C1 segment of cervical spinal cord (tissue), 14 donors: ENCODE measurements at places on chromosomes 11 and 22.

- no peak for DNase-seq
These were observed 6.3 kb upstream of the SH3BP1 start for GRCh38 chr22:37633089-37633624.

DNA sequence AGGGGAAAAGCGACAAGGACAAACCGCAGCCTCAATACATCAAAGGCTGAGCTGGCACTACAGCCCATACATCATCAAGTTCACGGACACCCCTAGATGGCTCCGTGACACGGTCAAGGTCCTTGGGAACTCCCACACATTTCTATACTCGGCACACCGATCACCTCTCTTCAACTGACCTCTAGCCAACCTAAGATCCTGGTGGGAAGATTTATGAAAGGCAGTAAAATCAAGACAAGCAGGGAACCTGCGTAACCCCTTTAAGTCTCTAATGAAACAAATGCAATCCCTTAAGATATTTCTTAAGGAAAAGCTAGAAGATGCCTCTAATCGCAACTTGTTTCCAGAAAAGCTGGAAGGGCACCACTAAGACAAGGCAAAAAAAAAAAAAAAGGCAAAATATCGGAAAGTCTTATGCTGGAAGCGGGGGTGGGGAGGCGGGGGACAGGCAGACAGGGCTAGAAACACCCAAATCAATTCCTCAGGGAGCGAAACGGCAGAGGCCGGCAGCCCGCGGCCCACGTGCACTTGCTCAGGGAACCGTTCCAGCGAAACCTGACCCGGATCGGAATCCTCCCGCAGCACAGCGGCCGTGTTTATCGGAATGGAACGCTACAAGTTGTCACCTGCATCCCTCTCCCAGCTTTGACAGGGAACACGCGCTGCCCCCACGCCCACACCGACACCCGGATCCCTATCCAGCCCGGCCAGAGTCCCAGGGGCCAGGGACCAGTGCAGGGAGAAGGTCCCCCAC lies 1.4 kb downstream of the ARHGAP20 start:
- no peak for DNase-seq

DNA sequence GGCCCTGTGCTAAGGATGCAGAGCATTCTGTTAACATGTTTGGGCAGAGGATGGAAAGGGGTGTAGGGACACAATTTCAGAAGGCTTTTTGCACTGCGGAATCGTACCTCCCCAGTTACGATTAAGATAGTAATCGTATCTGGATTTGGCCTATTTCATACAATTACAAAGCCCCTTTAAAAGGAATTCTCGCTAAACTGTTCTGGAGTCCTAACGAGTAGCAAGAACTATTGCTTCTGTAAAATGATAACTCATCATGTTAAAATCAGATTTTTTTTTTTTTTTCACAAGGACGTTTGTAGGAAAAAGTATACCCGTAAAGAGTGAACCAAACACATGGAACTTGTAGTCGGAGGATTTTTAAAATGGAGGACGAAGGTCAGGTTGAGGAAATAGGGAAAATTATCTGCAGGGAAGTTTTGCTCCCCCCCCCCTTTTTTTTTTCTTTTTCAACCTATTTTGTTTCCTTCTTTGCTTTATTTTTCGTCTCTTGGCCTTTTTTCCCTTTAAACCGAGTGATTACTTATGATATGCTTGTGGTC lies 934 bp downstream of the HSD17B12 start:
- DNase-seq = no peak

DNA sequence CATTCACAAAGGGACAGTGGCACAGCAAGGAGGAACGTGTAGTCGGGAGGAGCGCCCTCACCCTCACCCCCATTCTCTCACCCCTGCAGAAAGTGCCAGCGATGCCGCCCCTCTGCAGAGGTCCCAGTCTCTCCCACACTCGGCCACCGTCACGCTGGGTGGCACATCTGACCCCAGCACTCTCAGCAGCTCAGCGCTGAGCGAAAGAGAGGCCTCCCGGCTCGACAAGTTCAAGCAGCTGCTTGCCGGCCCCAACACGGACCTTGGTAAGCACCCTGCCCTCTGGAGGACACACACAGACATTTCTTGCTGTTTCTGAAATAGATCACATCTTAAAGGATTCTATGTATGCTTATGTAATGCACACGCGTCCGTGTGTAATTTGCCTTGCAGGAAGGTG lies 34.9 kb downstream of the TBC1D22A start:
- DNase-seq = no peak

DNA sequence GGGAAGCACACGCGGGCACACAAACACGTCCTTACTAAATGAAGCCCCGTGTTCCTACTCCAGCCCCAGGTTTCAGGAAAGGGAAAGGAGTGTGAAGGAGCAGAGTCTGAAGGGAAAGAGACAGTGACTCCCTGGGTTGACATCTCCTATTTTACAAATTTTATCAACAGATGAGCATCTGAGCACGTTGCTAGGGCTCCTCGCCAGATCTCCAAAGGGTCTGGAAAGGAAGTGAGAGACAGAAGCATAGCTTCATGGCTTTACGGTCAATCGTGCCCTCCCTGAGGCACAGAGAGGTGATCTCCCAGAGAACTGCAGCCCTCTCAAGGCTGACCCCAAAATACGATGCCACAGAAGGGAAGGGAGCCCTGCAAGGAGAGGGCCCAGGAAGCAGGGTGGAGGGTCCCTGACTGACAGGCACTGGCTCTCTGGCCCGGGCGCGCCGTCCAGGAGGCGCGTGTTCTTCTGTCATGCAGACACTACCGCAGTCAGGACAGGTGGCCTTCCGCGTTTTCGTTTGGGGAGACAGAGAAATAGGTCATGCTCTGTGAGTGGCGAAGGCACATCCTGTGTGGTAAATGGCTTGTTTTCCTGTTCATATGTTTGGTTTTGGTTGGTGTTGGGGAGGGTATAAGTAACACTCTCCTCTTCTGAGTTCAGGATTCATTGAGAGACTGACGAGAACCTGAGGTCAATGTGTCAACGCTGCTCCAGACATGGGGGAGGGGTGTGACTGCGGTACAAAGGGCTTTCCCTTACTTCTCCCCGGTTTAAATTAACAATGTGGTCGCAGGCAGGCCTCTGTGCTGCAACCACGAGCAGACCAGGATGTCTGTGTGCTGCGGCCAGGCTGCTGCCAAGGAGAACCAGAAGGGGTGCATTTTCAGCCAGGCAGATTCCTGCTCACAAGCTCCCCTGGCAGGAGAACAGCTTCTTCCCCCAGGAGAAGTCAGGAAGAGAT lies 813.3 kb downstream of the OPCML start:
- DNase-seq = no peak

DNA sequence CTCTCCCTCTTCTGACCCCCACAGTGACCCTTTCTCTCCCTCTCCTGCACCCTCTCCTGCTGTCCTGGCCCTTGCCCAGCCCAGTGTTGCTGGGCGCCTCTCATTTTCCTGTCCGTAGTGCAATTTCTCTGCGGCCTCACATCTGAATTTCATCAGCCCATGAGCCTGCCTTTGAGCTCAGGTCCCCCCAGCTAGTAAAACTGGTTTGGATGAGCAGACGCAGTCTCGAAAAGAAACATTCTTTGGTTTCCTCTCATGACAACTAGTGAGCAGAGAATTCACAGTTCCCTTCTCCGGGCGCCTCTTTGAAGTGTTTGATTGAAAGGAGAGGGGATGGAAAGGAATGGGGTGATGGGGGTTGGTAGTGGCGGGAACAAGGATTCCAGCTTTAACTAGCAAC lies 126.0 kb upstream of the CADM1 start:
- no peak for DNase-seq

GRCh38 chr22:44889255-44889878 lies 120.4 kb downstream of the PHF21B start:
- no peak for DNase-seq

DNA sequence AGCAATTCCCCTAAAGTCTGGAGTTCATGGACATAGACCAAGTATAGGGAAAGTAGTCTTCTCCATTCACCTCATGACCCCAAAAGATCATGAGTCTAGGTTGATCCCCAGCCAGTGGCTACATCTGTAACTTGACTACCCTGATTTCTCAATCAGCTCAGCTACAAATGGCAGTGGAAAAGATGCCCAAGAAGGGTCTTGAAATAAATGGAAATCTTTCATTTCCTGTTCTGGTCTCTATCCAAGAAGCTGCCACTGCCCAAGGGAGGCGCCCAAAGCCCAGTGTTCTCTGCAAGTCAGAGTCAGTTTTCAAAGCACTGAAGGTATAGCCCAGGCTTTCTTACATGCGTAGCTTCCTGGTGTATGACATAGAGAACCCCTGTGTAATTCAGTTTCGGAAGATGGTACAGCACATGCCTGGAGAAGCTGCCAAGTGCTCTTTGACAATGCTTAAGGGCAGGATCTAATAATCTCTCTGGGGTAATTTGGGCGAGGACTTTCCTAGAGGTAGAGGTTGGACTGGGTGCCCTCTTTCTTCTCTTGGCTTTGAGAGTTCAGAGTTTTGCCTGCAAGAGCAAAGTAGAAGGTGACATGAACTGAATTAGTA lies 101.1 kb downstream of the ADAMTS15 start:
- DNase-seq = no peak

- no peak for DNase-seq
These were observed 27.2 kb upstream of the SYT7 start for GRCh38 chr11:61607920-61608599.

DNA sequence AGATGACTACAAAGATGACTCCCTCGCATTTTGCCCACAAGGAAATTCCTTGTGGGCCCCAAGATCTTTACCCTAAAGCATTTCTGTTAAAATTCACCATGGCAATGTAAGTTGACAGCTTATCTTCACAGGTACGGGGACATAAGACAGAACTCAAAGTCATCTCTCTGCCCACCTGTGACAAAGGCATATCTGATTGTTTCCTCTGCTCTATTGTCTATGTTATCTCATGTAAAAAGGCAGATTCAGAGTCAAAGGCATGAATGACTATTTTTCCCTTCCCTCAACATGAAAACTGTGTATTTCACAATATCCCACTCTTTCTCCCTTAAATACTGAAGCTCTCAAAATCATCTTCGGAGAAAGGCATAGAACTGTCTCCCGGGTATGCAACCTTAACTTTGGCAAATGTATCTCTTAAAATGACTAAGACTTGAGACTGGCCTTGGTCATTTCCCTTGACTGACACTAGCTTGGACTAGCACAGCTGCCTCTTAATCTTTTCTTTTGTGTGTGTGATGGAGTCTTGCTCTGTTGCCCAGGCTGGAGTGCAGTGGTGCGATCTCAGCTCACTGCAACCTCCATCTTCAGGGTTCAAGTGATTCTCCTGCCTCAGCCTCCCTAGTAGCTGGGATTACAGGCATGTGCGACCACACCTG lies 103.2 kb downstream of the MICAL3 start:
- DNase-seq = no peak

- DNase-seq = no peak
These were observed 8.0 kb upstream of the HTATIP2 start for GRCh38 chr11:20355221-20356219.

DNA sequence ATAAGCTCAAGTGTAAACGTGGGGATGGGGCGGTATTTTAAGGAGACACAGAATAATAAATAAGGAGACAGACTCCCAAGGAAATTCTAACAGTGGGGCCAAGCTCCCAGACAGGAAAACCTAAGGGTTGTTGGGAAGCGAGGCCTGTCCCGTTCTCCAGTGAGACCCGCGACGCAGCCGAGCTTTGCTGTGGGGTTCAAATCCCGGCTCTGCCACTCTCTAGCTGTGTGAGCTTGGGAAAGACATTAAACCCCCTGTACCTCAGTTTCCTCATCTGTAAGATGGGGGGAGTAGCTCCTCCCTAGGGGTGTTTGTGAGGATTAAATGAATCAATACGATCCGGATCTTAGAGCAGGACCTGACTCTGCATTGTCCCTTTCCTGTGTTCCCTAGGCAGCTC lies 106.8 kb downstream of the TRIM29 start:
- DNase-seq = no peak

- DNase-seq = no peak
These were observed 60.0 kb downstream of the RTL6 start for GRCh38 chr22:44438056-44438455.
